NCI-H1417 treated with DMSO at 0.1 percent for 48 hours (cell line): ENCODE measurements at places on chromosomes 3 and 15.

DNA sequence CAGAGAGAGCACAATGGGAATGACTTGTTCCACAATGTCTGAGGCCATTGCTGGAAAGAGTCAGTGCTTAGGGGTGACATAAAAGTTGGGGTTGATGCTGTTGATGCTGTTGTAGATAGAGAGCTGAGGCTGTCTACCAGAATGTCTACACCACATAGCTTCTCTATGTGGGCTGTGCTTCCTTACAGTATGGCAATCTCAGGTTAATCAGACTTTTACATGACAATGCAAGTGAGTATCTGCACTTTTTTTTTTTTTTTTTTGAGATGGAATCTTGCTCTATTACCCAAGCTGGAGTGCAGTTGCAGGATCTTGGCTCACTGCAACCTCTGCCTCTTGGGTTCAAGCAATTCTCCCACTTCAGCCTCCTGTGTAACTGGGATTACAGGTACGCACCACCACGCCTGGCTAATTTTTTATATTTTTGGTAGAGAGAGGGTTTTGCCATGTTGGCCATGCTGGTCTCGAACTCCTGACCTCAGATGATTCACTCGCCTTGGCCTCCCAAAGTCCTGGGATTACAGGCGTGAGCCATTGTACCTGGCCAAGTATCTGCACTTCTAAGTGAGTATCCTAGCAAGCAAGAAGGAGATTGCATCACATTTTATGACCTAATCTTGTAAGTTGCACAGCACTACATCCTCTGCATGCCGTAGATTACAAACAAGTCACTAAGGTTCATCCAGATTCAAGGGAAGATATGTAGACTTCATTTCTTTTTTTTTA lies 28.7 kb downstream of the DLEC1 start:
- DNase-seq, result no peak

DNA sequence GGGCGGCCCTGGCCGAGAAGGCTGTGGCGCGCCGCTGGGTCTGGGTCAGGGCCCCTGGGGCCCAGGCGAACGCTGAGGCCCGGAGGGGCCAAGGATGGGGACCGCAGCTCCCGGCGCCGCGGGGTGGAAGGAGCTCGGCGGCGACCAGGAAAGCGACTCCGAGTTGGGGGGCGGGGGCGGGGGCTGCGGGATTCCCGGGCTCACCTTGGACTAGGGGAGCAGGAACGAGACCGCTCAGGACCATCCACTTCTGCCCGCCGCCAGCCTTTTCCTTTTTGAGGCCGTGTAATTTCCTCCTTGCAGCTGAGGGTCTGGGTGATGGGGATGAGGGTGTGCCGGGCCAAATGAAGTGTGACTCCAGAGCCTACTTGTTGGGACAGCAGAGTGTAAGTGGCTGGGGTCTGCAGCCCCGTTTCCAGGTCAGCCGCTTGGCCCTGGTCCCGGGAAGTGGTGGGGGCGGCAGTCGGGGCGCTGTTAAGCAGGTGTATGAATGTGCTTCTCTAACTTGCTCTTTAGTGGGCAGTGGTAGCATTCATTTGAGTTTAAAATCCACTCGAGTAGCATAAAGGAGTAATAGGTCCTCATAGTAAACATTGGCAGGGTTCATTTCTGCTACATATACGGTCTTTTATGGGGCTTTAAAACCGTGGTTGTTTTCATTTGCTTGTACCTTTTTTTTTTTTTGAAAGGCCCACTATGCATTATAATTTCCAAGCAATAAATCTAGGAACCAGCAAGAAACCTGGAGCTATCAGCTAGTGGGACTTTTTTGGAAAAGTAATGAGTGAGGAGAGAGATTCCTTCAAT lies 717 bp downstream of the PXK start:
- no peak for DNase-seq

- no peak for DNase-seq
Measured at GRCh38 chr3:179026636-179027035, 45.0 kb downstream of the ZMAT3 start.

- DNase-seq, result no peak
Measured at GRCh38 chr15:60819860-60820259, 340.9 kb upstream of the ICE2 start.
